ENCODE measurements at places on chromosomes 16 and 17.

- no peak for DNase-seq
These were observed 16.5 kb downstream of the PITPNM3 start for GRCh38 chr17:6539871-6540270.

- no peak for DNase-seq
These were observed 109.9 kb downstream of the GNAO1 start for GRCh38 chr16:56300891-56301850.

DNA sequence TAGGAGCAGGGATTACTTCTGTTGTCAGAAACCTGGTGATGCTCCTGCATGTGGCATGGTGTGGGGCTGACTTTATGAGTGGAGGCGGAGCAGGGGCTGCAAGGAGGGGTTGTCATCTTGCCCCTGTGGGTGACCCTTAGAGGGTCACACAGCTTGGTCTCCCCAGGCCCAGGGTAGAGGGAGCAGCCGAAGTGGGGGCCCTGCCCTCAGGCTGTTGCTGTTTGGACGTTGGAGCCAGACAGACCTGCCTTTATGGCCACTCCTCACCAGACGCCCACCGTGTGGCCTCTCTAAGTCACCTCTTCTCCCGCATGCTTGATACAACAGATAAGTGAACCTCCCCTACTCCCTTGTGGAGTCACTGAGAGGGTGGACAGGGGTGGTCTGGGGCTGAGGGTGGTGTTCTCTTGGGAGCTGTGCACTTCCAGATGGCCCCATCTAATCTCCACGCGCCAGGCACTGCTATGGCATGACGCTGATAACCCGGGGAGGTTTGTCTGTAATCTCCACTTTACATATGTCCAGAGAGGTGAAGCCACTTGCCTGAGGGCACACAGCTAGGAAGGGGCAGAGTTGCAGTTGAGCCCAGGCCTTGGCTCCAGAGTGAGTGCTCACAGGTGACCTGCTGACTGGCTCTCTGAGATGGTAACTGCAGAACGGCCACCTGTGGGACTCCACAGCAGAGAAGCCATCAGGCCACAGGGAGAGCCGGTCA lies 10.0 kb downstream of the MAP2K3 start:
- DNase-seq: no peak

DNA sequence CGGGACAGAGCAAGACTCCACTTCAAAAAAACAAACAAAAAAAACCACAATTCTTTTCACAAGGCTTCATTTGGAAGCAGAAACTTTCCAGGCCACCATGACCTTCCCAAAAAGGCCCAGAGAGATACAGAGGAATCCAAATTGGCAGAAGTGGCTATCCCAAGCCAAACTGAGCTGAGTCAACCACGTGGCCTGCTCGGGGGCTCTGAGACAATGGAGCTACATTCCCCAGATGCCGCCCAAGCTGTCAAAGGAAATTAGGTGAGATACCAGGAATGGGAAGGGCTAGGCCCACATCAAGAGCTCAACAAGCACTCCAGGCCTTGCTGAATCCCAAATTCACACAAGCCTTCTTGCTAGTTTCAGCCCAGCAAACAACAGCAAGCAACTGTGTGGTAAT lies 5.7 kb upstream of the EXOSC6 start:
- DNase-seq: no peak

DNA sequence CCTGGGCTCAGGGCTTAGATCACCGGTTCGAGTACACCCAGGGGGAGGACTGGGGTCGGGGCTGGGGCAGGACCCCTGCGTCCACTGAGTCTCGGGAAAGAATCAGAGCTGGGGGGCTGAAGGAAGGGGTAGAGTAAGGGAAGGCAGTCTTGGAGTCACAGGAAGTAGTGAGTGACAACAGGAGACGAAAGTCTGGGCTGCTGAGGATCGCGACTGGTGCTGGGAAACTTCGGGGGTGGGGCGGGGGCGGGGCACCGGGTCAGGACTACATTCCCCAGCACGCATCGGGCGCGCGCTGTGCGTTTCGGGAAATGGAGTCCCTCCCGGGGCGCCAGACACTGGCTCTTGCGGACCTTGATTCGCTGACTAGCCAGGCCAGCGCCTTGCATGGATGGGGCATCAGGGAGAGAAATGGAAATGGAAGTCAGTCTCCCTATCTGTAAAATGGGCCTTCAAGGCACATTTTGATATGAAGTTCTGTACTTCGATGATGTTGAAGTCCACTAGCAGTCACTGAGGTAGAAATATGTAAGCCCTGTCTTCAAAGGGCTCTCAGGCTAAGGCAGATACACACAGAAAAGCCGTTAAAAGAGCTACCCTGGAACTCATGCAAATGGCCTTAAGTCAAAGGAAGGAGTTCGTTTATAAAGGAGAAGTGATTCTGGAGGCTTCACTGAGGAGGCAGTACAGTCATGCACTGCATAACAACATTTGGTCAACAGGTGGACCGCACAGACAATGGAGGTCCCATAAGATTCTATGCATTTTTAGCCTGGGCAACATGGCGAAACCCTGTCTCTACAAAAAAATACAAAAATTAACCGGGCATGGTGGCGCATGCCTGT lies 697 bp downstream of the CTF1 start:
- peak; percentile 68 for DNase-seq

DNA sequence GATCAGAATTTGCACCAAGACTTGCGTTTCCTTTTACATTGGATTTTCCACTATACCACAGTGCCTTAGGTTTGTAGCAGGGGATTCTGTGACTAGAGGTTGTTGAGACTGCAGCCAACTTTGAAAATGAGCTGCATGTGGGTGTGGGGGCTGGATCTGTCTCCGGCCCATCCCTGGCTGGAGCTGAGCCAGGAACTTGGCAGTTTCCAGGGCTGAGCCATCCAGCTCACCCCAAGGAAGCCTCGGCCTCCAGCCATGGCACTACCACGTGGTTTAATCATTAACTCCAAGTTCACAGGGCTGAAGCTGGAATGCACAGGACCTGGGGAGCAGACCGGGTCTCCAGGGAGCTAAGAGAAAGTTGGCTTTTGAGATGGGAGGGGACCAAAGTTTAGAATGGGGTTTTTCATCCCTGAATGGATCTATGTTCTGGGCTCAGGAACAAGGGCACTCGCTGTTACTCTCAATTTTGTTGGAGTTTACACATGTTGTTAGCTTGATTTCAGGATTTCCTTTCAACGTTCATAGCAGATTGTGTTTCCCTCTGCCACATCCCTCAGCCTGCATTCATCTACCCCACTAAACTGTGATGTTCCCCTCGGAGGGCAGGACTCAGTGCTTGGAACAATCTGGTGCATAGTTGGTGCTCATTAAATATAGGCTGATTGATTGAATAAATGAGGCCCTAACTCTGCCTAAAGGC lies 42.3 kb upstream of the HNF1B start:
- DNase-seq: no peak

DNA sequence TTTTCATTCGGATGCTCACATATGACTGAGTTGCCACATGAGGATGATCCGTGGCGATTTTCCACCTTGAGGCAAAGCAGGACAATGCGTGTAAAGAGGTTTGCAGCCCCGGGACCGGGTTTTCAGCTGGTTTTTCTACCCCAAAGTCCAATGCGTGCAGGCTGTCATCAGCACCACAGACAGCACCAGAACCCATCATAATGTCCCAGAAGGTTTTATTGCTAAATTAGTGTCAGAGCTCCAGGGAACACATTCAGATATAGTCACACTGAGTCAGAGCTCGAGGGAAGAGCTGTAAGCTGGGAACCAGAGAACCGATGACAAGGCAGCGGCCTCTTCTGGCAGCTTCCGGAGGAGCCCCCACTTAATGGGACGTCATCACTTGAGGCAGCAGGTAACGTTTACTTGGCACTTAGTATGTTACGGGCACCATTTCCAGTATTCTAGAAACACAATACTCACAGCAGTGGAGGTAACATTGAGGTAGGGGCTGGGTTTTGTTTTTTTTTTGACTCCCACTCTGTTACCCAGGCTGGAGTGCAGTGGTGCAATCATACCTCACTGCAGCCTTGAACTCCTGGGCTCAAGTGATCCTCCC lies 8.9 kb upstream of the NAGPA start:
- no peak for DNase-seq

GRCh38 chr17:50672831-50673551 lies 34.7 kb downstream of the ANKRD40 start:
- DNase-seq: no peak

GRCh38 chr17:35214192-35214591 lies 20.0 kb upstream of the SLC35G3 start:
- DNase-seq: no peak

- no peak for DNase-seq
These were observed 7.2 kb downstream of the SLC38A10 start for GRCh38 chr17:81287741-81288430.

- no peak for DNase-seq
These were observed 3.9 kb upstream of the EFTUD2 start for GRCh38 chr17:44903012-44903685.

DNA sequence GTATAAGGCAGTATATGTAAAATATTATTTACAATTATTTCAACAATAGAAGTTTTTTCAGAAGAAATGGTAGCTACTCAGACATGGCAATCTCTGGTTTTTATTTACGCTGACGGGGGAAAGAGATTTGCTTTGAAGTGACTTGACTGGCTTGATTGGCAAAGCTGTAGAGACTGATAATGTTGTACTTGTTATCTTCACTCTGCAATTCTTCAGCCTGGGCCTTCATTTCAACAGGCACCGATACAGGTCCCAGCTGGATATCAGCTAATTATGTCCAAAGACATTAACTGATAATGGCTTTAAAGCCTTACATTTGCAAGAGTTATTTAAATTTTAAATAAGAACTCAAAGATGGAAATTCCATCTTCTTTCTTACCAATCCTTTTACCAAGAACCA lies 151.4 kb upstream of the HS3ST3A1 start:
- no peak for DNase-seq

DNA sequence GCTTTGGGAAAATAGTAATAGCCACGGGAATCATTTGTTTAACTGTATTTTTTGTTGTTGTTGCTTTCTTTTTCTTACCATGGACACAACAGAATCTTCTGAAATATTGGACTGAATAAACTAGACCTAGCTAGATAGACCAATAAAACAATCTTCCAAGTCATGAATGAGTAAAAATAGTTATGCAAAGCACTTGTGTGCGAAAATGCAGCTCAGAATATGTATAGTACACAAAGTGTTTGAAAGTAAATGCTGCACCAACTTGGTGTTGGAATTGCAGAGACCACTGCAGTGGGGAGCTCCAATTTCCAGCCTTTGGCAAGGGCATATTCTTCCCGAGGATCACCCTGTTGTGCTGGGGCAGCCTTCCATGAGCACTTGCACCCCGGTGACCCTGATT lies 68.0 kb downstream of the AATF start:
- DNase-seq: no peak

DNA sequence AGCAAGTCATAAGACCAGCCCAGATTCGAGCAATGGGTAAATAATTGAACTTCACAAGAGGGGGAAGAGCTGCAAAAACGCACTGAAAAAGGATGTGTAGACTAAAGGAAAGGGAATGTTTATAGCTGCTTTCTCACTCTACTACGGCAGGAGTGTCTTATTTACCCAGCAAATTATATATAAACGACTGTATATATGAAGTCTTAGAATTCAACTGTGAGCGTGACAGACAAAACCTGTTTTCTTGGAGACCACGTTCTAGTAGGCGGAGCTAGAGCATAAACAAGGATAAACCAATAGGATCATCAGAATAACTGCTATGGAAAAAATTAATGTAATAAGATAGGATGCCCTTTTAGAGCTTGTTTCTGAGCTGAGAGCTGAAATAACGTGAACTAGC lies 394.6 kb upstream of the MON1B start:
- no peak for DNase-seq

DNA sequence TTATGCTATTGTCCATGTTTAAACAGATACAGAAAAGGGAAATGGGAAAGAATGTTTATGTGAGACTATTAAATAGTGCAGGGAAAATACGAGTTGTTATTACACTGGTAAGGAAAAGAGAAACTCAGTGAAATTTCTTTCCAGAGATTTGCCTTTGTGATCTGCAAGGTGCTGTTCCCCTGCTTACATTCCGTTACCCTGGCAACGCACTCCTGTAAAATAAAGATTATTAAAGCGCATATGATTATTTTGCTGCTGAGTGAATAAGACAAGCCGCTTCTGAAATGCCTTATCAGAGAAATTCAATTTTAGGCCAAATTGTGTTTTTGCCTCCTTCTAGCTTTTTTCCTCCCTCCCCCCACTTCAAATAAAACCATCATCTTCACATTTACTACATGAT lies 328.6 kb upstream of the PMFBP1 start:
- DNase-seq: no peak

DNA sequence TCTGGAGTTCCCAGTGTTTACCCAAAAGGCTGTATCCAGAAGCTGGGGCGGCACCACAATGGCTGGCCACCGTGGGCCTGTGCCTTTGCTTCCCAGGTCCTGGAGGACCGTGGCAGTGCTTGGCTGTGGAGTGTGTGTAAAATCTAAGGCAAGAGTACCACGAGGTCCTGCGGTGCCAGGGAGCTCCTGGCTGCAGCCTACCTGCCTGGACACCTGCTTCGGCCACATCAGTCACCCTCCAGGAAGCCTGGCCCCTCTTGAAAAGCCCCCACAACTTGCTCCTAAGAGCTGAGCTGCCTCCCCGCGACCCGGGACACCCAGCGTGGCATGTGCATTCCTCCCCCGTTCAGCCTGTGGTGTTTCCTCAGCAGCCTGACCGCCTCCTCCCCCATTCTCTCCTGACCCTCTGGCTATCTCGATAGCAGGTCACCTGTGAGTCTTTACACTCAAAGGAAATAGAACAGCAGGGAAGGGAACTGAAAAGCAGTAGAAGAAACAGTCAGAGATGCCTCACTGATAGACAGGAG lies 7.9 kb downstream of the TIMM22 start:
- no peak for DNase-seq

GRCh38 chr17:60857556-60858080 lies 180.0 kb downstream of the BCAS3 start:
- DNase-seq: no peak

DNA sequence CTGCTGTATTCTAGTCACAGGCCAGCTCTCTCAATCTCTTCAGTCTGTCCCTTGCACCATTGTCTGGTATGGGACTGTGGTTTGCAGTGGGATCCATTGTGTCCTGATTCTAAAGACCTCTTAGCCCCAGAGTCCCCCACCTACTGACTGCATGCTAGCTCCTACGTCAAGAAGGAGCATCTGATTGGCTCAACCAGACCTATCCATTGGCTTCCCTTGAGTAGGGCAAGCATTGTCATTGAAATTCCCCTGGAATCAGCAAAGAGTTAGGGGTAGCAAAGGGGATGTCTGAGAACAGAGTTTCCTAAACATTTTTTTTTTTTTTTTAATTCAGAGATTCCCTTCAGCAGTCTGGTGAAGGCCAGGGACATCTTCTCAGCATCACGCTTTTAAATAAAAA lies 175.3 kb upstream of the MPHOSPH6 start:
- DNase-seq: no peak
